ENCODE measurements at places on chromosomes 11 and 22.

GRCh38 chr11:12290477-12290922, 86.9 kb upstream of the PARVA start:
- DNase-seq, result no peak

- DNase-seq, result no peak
Measured at GRCh38 chr22:30402028-30402765, 5.4 kb downstream of the SEC14L2 start.

DNA sequence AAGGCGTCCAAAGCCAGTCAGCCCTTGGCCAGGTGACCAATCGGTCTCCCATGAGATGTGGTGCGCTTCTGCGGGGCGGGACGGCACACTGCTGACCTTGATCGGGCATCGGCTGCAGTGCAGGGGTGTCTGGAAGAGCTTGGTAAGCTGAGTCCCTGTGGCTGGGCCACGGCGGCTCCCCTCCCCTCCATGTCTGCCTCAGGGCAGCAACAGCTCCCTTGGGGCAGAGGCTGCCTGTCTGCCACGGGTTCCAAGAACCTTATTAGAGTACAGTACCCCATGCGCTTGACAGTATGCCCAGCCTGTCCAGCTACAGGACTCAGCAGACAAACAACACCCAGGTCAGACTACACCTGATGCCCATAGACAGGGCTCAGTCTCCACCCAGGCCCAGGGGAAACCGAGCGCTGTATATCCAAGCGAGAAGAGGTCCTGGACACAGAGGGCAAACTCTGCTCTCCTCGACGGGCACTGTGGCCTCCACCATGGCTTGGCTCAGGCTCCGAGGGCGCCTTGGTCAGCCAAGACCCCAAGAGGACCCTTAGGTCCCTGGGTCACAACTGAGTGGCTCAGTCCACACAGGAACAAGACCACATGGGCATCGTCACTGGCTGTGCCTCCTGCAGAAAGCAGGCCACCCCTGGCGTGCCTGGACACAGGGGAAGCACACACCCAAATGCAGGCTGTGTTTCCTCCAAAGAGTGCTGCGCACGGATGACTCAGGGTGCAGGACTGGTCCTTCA, 18.9 kb downstream of the TSPAN32 start:
- DNase-seq, result no peak

DNA sequence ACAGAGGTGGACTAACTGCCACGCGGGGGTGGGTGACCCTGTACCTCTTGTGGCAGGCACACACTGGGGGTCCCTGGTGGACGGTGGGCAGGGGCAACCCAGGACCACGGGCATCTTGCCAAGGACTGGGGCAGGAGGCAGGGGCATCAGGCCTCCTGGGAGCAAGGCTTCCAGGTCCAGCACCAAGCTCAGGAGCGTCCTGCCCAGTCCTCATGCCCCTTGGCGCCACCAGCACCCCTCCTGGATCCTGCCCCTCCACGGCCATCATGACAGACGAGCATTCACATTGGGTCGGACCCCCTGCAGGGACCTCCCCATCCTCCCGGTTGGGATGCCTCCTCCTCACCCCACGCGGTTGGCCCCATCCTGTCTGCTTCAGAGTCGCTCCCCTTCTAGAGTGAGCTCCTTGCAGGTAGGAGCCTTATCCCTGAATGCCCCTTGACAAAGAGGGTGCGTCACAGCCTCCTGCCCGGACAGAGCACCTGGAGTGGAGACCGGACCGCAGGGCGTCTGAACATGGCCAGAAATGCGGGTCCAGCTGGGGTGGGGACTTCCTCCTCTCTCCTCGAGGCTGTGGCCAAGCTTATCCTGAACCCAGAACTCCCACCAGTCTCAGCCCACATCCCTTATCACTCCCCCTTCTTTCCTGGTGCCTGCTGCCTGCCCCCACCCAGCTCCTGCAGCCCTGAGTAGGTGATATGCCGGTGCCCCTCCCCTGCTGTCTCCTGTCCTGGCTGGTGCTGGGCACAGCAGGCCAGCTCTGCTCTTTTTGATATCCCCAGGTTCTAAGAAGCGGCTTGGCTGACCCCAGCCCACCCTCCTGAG, 40.3 kb downstream of the IGF2 start:
- DNase-seq, result no peak

Data from activated T-helper 9 cell treated with anti-CD3 and anti-CD28 coated beads, Interleukin-2, amount 50 U/mL, for 16 hours (primary cell).